ENCODE measurements at places on chromosomes 3 and 15.

GRCh38 chr3:152175528-152175889, 93.2 kb upstream of the MBNL1 start:
- no peak for DNase-seq

DNA sequence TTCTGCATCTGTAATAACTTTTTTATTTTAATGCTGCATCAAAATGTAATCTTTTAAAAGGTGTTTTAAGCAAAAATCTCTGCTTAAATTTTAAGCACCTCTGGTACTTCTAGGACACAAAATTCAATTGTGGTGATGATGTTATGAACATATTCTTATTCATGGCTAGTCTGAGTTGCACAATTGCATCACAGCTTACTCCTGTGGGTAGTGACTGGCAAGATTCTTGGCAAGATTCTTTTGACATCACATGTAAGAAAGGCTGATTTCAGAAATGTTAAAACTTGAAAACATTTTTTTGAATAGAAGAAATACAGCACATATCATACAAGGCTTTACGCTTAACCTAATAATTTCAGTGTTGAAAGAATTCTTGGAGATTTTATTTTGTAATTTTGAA, 35.7 kb downstream of the IQCH start:
- no peak for DNase-seq

DNA sequence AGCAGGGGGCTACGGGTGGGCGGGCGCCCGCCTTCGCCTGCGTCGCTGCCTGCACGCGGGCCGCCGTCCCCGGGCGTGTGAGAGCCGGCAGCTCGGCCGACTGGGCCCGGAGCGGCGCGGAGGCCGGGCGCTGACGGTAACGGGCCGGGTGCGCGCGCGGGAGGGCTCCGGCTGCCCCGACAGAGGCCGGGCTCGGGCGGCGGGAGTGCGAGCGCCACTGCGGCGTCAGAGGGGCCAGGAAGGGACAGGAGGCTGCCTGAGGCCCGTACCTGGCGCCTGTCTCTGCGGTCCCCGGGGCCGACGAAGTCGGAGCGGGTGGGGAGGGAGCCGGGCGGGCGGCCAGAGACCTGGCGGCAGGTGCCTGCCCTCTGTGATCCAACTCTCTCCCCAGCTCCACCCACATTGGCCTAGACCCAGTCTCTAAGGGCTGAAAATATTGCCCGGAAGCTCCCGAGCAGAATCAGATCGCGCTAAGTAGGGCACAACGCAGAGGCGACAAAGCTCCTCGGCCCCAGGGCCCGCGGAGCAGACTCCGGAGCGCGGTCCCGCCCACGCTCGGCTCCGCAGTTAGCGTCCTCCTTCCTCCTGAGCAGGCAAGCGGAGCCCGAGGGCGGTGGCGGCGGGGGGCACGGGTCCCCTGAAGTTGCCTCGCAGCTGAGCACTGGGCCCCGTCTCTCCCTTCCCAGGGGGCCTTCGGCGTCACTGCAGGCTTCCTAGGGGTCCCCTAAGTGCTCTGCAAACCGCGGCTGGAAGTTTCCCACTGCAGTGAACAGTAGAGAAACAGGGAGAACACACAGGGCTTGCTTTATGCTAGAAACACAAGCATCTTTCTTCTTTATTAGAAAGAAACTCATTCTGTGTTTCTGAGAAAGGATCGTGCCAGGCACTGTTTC, at the start of gene MAN2A2:
MAN2A2 (plus strand) TSS at position 463 of the 893 bp plus-strand sequence. CDS start 906 bp downstream, outside the sequence.
- peak; percentile 21 for DNase-seq

DNA sequence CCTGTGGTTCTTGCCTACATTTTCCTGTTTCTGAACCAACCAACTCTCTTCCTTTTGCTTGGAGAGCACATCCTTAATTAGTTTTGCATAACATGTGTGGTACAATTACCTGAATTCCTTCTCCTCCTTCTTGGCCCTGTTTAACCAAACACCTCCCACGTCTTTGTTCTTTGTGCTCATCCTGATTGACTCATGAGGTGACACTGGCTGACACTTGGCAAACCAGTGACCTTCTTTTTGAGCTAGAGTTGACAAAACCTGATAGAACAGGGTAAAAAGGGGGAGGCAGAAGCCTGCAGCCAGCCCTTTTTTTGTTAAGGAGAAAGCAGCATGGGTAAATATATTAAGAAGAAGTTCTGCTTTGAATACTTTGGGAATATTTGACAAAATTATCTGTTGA, 99.2 kb upstream of the SAMMSON start:
- no peak for DNase-seq

DNA sequence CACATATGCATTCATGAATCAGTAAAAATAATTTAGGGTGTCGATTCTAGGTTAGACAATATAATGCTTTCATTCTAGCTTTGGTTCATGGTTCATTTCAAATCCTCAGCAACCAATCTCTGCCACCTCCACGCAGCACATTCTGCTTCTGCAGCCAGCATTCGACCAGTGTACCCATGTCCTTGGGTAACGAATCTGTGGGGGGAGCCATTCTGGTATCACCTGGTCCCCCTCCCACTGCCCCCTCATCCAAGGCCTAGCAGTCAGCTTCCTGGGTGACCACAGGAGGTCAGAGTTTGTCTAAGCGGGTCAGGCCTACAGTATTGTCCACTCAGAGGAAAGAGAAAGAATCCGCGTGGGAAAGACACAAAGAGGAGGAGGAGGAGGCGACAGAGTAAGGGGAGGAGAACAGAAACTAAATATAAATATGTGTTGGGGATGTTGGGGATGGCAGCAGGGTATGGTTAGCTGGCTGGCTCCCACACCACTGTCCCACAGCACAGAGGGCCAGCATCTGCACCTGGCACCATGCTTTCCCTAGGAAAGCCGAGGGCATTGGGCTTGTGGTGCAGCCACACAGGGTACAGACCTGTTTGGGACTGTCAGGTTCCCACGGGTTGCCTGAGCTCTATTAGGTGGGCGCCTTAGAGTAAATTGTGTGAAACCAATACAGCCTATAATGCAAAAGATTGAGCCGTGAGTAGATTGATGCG, 12.1 kb downstream of the PAK6 start:
- DNase-seq = no peak

DNA sequence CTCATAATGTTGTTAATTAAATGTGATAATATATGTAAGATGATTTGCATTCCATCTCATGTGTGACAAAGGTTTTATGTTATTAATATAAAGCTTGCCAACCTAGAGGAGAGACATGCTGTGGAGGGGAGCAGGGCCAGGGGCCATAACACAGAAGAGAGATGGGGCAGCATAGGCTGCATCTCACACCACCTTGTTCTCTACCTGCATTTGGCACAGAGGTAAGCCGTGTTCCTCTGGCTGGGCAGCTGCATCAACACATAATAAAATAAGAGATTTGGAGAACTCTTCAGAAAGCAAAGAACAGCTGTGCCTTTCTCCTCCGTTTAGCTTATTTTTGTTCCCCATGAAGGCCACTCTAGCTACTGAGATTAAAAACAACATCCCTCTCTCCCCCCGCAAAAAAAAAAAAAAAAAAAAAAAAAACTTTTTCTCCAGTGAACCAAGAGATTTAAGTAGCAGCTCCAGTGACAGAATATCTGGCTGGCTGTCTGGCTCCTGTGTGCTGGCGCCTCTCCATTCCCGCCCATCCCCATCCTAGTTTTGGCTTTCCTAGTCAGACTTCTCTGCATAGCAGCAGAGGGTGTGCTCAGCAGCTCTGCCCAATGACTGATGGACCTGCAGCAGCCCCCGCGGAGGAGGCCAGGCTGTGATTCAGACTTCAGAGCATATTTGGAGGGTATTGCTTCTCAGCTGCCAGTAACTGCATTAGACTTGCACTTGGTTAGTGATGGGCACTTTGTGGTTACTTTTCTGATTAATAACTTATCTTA, 52.2 kb upstream of the STXBP5L start:
- DNase-seq = no peak

DNA sequence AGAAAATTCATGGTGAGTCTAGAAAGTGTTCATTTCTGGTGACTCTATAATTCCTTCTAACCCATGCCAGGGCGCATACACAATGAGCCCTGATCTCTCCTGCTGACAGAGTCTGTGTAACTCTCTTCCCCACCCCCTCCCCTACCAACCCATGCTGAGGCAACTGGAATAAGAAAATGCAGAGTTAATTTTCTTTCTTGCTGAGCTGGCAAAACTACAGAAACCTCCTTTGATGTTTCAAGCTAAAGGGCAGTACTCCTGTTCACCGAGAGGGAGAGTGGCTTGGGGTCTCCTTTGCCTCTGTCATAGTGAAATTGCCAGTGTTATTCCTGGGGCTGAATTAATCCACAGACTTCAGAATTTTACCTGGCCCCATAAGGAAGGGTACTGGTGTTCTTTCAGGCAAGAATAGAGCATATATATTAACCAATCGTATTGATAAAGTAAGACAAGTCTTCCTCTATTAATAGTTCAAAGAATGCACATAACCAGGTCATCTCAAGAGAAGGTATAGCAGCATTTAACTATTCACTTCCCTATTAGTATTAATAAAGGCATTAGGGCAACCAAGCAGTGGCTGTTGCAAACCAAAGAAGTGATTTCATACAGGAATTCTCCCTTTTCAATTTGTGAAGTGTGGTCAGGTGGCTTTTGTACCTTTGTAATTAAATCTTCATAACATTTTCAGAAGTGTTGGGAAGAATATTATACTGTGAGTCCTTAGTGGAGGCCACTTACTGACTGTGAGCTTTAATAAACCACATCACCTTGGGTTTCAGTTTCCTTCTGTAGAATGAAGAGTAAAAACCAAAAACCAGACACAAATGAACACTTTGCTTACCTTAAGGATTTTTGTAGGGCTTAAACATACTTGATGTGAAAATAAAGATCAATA, 4.1 kb downstream of the GAP43 start:
- no peak for DNase-seq

- no peak for DNase-seq
Observed at GRCh38 chr3:184082465-184082864, 14.4 kb upstream of the HTR3E start.

DNA sequence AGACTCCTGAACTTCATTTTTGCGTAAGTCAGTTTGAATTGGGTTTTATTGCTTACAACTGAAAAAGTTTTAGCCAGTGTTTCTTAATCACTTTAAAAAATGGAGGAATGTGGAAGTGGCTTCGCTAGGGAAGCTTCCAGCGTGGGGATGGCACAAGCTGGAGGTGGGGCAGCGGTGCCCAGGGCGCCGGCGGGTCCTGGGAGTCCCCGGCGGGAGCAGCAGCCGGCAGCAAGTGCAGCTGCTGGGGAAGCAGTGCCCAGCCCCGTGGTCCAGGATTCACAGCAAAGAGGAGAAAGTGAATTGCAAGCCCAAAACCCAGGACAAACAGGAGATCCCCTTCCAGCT, 301.8 kb upstream of the PROK2 start:
- no peak for DNase-seq

DNA sequence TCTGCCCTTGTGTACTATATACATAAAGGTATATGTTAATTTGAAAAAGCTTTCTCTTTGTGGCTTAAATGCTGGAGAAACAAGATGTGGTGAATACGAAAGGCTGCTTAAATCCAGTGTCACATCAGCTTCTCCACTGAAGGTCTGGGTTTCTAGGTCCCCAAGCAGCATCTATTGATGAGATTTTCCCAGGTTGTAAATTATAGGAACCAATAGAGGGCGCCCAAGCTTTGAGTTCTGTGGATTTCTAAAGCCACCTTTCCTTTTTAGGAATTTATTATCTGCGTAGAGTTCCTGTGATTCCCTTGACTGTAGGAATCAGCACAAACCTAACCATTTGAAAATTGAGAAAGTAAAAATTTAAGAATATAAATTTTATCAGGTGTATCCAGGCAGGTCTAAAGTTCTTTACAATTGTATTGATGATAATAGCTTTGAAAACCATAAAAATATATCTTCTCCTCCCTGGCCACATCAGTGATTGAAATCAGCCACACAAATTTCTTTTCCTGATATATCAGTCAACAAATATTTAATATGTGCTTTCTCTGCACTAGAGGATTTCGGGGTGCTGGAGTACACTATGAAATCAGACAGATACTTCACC, 88.3 kb upstream of the ADAMTSL3 start:
- DNase-seq = peak; percentile 23

DNA sequence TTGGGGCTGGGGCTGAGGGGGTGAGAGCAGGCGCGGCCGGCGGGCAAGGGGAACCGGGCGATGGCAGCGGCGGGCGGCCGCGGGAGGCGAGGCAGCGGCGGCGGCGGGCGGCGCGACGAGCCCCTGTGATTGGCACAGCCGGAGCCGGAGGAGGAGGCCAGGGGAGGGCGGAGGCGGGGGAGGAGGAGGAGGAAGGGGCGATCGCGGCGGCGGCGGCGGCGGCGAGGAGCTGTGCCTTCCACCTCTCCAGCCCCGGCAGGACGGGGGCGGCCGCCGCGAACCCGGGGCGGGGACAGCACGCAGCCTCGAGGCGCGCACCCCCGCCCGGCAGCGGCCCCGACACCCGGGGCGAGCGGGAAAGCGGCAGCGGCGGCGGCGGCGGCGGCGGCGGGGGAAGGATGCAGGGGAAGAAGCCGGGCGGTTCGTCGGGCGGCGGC, at the start of gene SLCO3A1:
SLCO3A1 (plus strand) TSS at position 198 of the 437 bp plus-strand sequence.
- peak; percentile 26 for DNase-seq

DNA sequence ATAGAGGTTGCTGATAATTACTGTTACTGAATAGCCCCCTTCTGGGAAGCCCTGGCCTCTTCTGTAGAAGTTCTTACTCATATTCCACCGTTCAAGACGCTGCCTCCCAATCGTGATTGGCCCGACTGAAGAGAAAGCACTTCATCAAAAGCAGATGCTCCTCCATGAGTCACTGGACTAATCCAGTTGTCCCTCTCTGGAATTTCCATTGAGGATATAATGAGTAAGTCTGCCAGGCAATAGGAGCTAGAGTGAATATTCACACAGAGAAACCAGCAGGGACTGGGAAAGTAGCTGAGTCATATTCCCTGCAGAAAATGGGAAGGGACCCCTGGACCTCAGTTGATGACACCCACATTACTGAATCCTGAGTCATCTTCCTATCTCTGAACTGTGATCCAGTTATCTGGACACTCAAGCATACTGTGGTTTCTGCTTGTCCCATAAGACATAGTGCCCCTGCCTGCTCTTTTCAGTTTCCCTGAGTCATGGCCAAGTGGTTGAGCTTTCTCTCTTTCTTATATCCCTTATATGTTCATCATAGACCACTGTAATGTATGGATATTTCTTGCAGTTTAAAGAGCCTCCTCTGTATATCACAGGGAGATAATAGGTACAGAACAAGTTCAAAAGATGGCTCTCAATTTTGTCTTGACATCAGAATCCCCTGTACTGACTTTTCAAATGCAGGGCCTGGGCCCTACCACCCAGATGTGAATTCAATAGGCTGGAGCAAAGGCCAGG, 151.2 kb upstream of the CDIN1 start:
- peak; percentile 94 for DNase-seq

DNA sequence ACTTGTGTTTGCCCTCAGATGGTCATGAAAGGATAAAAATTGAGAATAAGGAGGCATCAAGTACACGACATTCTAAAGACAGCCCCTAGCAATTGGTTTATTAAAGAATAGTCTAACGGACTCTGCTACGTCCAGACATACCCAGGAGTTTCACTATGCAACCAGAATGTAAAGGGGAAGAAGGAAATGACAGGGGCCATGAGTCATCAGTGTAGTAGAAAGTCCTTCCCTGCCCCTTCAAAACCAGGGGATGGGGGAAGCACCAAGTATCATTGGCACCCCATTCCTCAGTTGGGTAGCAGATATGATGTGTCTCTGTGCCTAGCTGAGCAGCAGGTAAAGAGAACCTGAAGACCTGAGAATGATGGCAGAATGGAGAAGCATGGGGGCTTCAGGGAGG, 367.4 kb downstream of the IL20RB start:
- DNase-seq = no peak

All from NCI-H460 (cell line).